Mucosa of descending colon (tissue), 3 donors: ENCODE measurements at places on chromosomes 2 and 18.

DNA sequence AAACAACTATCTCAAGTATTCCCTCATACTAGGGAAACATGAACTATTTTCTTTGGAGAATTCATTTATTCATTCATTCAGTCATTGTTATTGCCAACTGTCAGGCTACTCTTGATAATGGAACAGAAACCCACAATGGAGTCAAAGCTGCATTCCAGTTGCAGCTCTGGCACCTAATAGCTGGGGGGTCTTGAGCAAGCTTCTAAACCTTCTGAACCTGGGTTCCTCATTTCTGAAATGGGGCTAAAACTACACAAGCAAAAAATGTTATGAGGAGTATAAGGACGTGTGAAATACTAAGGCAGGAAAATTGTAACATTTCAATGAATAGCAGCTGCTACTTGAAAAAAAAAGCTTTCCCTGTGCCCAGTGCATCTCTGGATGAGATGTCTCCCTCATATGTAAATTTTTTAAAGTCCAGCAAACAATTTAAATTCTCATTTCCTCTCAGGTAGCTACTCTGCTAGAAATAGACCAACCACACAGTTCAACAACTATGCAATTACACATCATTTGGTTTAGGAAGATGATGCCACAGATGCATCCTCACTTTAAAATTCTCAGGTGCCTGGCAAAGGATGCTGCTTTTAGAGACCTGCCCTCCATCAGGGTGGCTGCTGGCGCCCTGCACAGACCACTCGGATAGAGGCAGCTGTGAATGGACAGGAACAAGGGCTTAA lies 38.5 kb downstream of the SPRED2 start:
- no peak for DNase-seq

- DNase-seq, result no peak
Measured at GRCh38 chr2:232674491-232674890, 22.6 kb upstream of the GIGYF2 start.

GRCh38 chr2:155546721-155547555 lies 785.6 kb downstream of the NR4A2 start:
- no peak for DNase-seq

DNA sequence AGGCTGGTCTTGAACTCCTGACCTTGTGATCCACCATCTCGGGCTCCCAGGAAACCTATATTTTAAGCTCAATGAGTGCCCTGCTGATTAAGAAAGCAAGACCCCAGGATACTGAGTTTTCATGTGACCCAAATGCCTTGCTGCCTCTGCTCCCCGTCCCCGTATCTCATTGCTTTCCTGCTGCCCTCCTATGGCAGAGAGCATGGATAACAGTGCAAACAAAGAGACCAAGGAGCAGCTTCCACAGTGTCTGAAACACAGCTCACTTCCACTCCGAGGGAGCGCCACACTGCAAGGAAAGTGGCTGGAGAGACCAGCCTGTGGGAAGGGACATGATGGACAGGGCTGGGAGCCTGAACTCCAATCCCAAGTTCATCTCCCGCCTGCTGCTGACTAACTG lies 246.8 kb downstream of the TMEM182 start:
- DNase-seq, result no peak

GRCh38 chr18:424071-424661 lies 76.3 kb downstream of the COLEC12 start:
- DNase-seq, result no peak

DNA sequence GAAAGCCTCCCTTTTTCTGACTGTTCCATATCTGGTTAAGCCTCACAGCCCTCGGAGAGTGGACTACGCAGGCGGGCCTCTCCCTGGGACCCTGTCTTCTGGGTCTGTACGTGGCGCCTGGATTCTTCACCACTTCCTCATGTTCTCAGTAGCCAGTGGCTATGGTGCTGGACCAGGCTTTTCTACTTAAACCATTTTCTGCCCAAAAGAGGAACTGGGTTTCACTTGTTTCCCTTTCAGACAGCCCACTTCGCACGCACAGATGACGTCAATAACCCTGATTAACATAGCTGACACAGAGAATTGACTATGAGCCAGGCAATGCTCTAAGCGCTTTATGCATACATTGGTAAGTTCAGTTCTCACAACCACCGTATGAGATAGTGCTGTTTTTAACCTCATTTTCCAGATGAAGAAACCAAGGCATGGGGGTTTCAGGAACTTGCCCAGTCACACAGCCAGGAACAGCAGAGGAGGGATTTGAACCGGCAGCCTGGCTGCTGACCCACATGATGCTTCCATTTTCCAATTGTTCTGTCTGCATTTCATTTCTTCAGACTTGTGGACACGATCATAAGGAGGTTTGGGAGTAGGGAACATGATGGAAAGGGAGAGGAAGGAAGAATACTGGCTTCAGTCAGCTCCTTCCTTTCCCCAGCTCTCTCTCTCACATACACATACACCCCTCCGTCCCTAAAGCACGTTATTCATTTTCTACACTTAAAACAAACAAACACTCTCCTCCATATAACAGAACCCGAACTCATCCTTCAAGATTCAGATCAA lies 41.7 kb downstream of the MYOM1 start:
- DNase-seq, result no peak

- no peak for DNase-seq
Measured at GRCh38 chr2:38610851-38611801, 8.4 kb upstream of the HNRNPLL start.

DNA sequence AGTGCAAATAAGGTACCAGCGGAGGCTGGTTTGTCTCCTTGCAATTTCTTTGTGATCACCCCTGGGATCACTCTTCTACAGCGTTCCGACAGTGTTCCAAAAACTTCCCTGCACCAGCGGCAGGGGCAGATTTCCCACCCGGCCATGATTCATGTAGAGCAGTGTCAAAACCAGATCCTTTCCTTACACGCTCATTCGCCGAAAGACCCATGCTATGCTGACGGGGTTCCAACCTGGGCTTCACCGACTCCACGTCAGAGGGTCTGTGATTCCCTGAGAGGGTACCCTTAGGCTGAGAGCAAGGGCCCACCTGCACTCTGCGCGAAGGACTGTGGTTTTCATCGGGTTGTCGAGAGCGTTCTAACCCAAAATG lies 423 bp upstream of the TTC27 start:
- peak; percentile 55 for DNase-seq

GRCh38 chr18:31942291-31942998 lies 483 bp downstream of the TRAPPC8 start:
- peak; percentile 73 for DNase-seq

DNA sequence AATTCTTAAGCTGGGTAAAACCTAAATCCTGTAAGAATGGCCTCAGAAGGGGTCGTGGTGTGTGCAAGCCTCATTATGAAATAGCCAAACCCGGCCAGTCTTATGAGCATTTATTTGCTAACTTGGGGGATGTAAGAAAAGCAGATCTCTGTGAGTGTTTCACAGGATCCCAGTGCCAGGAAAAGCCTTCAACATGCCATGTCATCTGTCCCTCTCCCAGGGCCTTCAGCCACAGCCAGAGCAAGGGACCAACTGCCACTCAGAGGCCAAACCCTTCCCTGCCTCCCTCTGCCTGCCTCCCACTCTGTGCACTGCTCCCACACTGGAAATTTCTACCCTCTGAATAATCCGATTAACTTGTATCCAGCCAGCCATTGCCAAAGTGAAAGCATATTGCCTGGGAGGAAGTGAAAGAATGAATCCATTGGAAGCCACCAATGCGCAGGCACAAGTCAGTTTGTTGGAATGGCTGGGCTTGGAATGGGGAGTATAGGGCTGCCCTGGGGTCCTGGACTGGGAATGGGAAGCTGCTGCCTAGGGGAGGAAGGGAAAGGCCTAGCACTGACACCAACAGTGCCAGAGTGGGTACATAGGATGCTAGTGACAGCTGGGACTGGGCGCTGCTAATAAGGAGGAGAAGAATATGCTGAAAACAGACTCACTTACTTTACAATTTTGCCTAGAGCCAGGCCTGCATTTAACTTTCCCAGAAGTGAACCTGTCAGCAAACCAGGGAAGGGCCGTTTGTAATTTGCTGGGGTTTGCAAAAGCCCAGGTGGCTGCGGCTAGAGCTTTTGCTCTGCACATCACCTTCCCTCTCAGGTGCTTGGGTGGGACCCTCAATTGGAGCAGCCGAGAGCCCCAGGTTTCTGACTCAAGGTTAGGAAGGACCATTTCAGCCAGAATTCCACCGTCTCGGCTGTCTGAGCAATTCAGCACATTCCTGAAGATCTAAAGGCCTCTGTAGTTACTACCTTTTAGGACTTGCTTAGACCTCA lies 146.6 kb upstream of the NCK2 start:
- DNase-seq, result no peak

DNA sequence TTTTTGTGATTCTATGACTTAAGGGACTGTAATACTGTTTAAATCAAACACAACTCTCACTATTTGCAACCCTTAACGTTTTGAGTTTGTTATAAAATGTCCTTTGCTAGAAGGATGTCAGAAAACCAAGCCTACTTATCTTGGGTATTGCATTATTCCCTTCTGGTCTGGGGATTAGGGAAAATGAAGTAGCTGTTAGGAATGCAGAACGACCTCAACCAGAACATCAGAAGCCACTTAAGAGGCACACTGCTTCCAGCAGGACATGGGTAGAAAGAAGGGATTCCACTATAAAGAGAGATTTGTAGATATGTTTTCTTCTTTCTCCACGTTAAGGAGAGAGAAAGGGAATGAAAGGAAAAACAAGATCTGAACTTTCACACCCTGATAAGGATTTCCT lies 101.2 kb downstream of the SETBP1 start:
- DNase-seq, result no peak

GRCh38 chr2:189265696-189266320 lies 86.2 kb upstream of the COL5A2 start:
- DNase-seq, result no peak

DNA sequence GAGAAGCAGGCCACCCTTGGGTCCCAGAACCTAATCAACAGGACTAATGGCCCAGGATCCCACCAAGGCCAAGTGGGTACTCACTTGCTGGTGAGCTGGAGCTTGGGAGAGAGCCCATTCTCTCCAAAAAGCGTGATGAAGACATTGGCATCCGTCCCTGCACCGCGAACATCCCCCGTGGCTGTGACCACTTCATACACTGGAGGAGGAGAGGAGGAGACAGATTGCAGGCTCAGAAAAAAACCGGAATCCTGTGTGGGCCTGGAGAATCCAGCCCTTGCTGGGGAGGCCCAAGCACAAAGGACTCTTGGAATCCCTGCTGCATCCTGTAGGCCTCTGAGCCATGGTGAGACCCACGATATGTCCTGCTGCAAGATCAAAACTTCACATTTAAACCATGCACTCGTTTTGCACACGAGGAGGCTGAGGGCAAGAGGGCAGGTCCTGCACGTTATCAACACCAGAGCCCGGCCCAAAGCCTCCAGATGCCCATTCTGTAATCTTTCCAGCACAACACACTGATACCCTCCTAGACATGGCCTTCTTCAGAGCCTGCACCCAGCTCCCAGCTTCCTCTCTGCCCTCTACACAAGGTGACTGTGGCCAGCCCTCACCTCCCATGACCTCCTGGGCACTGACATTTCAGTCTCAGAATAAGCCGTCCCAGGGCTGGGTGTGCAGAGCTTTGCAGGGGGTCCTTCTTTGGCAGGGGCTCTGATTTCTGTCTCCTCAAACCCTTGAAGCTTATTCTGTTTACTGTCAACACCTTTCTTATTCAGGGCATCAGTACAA lies 7.8 kb downstream of the LOXHD1 start:
- no peak for DNase-seq

DNA sequence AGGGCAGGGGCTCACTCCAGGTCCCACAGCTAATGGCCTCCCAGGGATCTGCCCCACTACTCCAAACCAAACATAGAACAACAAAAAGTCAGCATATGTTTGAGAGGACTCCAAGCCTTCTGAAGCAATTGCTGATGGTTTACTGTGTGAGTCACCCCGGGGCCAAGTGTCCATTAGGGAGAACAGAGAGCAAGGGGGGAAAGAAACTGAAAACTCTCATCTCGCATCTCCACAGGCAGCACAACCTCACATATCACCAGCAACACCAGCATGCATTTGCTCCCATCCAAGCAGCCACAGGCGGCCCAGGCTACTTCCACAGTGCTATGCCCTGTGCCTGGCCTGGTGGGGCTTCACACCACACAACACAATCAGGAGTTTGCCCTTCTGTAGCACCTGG lies 39.1 kb downstream of the CYRIA start:
- no peak for DNase-seq

DNA sequence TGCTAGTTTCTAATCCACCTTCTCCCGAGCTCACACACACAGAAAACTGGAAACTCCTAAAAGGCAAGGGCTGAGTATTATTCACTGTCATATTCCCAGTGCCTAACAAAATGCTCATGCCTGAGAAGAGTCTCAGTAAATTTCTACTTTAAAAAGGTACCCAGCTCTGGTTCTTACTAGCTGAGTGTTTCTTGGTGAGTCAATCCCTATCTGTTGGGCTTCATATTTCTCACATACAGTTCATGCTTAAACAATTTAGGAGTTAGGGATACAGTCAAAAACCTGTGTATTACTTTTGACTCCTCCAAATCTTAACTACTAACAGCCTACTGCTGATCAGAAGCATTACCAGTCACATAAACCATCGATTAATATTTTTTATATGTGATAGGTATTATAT lies 204.9 kb downstream of the EN1 start:
- DNase-seq, result no peak

DNA sequence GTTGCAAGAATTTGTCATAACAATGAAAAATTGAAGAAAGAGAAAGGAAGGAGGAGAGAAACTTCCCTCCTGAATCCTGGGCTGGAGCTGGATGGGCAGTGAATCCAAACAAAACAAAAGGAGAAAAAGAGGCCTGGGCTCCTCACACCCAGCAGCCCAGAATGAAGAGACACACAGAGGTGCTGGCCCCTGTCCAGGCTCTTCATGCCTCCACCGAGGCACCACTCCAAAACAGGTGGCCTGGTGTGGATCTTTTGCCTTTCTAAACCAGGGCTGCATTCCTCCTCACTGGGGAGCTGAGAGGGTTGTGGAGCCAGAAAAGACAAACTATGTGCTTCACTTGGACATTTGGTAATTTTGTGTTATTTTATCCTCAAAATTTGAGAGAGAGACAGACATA lies 76.0 kb downstream of the FAM124B start:
- no peak for DNase-seq

DNA sequence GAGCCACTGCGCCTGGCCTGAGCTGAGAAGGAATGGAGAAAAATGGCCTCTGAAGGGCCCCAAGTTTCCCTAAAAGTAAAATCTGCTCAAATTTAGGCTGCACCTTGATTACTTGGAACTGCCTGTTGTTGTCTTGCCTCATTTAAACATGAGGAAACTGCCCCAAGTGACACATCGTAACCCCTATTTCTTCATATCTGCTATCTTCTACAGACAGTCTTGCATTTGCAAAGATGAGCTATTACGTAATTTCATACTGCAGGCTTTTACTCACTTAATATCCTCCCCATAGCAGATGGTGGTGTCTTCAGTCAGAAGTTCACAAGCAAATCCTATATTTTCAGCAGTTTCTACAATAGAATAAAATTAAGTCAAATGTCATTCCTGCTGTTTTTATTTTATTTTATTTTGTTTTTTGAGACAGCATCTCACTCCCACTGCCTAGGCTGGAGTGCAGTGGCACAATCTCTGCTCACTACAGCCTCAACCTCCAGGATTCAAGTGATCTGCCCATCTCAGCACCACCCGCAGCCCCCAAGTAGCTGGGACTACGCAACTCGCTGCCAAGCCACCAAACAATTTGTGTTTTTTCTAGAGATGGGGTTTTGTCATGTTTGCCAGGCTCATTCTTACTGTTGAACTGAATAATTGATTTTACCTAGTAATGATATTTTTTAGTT lies 45.3 kb upstream of the NARS1 start:
- no peak for DNase-seq
